A673 (cell line): ENCODE measurements at places on chromosomes 4 and X.

DNA sequence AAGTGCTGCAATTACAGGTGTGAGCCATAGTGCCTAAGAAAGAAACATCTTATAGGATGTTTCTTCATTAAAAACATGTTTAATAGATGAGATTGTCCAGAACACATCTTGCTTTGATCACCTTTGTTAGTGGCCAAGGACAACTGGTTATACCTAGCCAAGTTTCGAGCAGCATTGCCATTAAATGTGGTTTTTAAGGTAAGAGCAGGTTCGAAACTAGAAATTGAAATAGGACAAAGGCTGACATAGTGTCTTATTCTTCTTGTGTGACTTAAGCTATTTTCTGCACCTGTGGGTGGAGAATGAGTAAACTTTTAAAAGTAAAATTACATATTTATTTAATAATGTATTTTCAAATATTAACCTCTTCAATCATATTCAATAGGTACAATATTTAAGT is 59.0 kb downstream of the RBPJ start:
- H3K27me3 ChIP-seq: no peaks in the 10 kb centered on the region
- no peaks in the 10 kb centered on the region for H3K36me3 ChIP-seq
- H3K4me1 ChIP-seq: no peaks in the 10 kb centered on the region
- no peak for DNase-seq
- H3K27ac ChIP-seq: no peak overlapping the region

DNA sequence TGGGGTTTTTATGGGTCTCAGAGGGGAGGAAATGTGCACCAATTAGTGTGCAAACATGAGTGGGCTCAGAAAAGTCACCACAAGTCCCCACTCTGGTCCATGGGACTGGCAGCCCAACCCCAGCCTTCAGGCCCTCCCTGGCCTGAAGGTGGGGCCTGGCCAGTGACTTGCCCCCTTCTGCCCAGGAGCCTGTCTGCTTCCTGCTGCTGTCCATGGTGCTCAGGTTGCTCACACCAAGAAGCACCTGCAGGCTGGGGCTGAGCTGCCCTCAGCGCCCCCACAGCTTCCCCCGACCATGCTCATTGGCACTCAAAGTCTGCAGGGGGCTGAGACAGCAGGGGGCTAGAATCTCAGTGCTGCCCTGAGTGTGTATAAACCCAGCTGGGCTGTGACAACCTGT is 30.6 kb upstream of the GC start:
- no peaks in the 10 kb centered on the region for H3K4me1 ChIP-seq
- no peak overlapping the region for H3K4me3 ChIP-seq
- H3K27me3 ChIP-seq: no peaks in the 10 kb centered on the region
- H3K36me3 ChIP-seq: no peaks in the 10 kb centered on the region
- no peak overlapping the region for H3K27ac ChIP-seq
- no peak for DNase-seq

DNA sequence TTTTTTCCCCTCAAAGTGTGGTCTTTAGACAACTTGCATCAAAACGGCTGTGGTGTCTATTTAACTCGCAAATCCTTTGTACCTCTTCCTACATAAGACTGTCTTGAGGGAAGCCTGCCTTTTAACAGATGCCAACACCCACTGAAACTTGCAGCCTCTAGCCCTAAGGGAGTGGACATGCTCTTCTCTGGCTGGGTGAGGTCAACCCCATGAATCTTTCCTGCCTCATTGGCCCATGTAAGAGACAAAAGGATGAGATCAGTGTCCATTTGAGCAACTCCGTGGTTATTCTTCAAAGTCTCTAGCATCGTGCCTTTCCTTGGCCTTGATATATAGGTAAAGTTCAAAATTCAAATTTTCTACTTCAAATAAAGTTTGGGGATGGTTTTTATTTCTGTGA is 134.7 kb downstream of the SHROOM3 start:
- H3K27me3 ChIP-seq: no peaks in the 10 kb centered on the region
- no peak overlapping the region for H3K27ac ChIP-seq
- H3K4me1 ChIP-seq: no peaks in the 10 kb centered on the region
- H3K4me3 ChIP-seq: no peak overlapping the region

DNA sequence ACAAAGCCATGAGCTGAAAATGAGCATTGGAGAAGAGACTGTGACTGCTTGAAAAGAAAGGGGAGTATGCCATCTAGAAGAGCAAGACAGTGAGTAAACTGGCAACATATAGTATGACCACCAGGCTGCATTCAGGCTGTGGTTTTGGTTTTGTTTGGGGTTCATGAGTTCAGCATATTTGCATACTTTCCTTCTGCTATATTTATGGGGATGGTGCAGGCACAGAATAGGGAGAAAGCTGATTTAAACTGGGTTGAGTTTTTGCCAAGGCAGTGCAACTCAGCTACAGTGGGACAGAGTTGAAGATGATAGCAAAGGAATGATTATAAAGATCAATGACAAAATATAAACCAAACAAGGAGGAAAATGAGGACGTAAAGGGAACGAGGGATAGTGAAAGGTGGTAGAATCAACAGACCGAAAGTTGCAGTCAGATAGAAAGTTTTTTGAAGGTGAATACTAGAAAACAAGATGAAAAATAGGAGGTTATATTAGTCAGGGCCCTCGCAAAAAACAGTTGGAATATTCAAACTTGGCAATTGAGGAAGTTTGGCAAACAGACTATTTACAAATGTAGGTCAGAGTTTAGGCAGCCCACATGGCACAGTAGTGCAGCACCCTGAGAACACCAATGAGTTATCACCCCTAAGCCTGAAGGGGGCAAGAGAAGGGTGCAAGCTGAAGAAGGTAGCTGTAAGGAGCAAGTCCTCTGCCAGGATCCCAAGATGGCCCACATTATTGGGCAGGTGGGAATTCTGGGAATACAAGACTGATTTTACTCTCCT is 114.8 kb upstream of the MAP9 start:
- H3K27me3 ChIP-seq: peaks cover 3% of the 10 kb centered on the region
- no peaks in the 10 kb centered on the region for H3K36me3 ChIP-seq
- no peak overlapping the region for H3K4me3 ChIP-seq
- H3K27ac ChIP-seq: no peak overlapping the region
- H3K4me1 ChIP-seq: no peaks in the 10 kb centered on the region

GRCh38 chr4:35358001-35358584 is 886.2 kb downstream of the ARAP2 start:
- H3K27me3 ChIP-seq: no peaks in the 10 kb centered on the region
- H3K36me3 ChIP-seq: no peaks in the 10 kb centered on the region
- no peak overlapping the region for H3K27ac ChIP-seq
- no peaks in the 10 kb centered on the region for H3K4me1 ChIP-seq

GRCh38 chr4:6375620-6376295 is 96.7 kb downstream of the PPP2R2C start:
- no peak overlapping the region for H3K4me3 ChIP-seq
- no peak for DNase-seq
- H3K36me3 ChIP-seq: no peaks in the 10 kb centered on the region
- no peaks in the 10 kb centered on the region for H3K4me1 ChIP-seq

GRCh38 chrX:45743081-45743533 is 542.4 kb upstream of the DIPK2B start:
- H3K4me3 ChIP-seq: no peak overlapping the region
- no peak overlapping the region for H3K27ac ChIP-seq
- peak; percentile 25 for DNase-seq
- H3K27me3 ChIP-seq: no peaks in the 10 kb centered on the region
- peaks cover 24% of the 10 kb centered on the region for H3K36me3 ChIP-seq
- H3K4me1 ChIP-seq: no peaks in the 10 kb centered on the region
